Activated CD4-positive, CD25-positive, alpha-beta regulatory T cell treated with anti-CD3 and anti-CD28 coated beads, Interleukin-2, amount 50 U/mL, for 16 hours (primary cell): ENCODE measurements at places on chromosomes 7 and 10.
A peak's percentile ranks its signal among the peaks of the same experiment; 100 is the strongest.

DNA sequence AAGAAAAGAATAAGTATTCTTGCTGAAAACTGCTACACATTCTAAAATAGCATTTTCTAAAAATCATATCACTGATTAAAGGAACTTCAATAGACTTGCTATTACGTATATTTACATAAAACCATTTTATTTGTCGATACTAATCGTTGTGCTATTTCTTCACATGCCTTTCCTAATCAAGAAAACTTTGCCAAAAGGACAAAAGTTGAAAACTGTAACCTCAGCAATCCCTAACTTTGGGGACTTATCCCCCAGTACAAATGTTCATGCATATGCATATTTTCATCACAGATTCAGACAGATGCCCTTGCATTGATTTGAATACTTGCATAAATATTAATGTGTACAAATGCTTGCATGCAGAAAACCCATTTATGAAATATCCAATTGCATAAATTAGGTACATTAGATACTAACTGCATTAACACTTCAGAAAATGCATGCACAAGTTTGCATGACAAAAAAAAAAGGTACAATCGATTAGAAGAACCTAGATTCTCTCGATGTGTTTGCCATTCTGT is 35.6 kb upstream of the NEBL start:
- no peak for DNase-seq

DNA sequence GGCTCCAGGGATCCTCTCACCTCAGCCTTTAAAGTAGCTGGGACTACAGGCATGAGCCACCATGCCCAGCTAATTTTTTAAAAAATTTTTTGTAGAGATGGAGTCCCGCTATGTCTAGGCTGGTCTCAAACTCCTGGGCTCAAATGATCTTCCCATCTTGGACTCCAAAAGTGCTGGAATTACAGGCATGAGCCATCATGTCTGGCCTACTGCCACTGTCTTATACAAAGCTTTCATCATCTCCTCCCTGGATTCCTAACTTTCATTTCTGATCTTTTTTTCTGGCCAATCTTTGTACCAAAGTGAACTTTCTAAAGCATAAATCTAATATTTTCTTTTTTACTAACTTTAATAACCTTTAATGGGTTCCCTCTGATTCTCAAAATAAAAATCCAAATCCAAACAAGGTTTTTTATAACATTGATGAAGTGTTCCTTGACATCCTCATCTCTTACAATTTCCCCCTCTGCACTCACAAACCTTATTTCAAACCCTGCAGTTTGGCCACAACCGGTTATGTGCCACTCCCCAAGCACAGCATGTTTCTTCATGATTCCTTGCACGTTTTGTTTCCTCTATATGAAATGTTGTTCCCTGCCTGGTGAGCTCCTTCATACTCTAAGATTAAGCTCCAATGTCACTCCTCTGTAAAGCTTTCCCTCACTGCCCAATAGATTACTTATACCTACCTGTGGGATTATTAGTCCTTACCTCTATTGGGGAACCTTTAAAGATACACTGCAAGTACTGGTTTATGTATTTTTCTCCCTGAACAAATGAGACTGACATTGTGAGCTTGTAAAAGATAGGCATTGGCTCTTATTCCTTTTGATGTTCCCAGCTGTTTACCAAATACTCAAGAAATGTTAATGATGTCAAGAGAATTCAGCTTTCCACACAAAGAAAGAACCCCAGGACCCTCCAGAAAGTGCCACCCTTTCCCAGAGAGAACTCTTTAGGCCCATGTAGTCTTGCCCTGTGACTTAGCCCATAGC is 101.7 kb downstream of the HOXA1 start:
- DNase-seq, result no peak

GRCh38 chr10:96395931-96396877 is 37.4 kb upstream of the OPALIN start:
- peak; percentile 7 for DNase-seq

GRCh38 chr10:34862892-34863291 is 47.8 kb upstream of the PARD3 start:
- DNase-seq, result no peak

DNA sequence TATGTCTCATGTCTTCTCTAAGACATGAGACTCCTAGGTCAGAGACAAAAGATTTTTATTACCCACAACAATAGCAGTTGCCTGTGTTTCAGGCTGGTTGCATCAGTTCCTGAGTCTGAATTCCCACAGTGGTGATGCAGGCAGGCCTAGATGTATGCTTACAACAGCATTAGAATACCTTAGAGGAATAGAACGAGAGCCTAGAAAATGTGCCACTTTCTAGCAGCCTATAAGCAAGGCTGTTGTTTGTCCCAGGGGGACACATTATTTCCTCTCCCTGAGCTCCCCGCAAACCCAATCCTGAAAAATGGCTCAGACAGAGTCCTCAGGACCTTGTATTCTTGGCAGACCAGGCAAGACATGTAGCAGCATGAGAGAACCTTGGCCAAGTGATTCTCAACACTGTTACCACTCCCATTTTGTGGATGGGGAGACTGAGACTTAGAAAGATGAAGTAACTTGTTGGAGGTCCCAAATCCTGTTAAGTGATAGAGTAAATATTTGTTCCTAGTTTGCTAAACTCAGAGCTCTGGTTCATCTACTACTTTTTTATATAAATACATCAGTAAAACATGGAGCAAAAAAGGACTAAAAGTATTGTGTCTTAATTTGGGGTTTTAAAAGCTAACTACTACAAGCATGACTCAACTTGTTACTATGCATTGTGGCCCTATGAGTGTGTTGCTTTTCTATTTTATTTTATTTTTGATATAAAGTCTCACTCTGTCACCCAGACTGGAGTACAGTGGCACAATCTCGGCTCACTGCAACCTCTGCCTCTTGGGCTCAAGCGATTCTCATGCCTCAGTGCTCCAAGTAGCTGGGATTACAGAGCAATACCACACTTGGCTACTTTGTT is 14.2 kb downstream of the VTI1A start:
- no peak for DNase-seq

DNA sequence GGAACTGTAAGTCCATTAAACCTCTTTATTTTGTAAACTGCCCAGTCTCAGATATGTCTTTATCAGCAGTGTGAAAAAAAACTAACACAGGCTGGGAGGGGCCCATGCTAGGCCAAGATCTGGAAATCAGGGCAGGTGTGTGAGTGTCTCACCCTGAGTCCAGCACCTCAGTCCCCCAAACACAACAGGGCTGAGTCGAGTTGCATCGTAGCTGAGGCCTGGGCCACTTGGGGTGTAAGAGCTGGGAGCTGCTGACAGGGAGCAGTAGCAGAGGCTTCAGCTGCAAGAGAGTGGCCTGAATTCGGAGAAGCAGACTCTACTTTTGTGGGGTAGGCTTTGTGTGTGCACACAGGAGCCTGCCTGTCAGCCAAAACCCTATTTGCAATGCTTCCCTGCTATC is 553.1 kb downstream of the PTPRN2 start:
- no peak for DNase-seq

DNA sequence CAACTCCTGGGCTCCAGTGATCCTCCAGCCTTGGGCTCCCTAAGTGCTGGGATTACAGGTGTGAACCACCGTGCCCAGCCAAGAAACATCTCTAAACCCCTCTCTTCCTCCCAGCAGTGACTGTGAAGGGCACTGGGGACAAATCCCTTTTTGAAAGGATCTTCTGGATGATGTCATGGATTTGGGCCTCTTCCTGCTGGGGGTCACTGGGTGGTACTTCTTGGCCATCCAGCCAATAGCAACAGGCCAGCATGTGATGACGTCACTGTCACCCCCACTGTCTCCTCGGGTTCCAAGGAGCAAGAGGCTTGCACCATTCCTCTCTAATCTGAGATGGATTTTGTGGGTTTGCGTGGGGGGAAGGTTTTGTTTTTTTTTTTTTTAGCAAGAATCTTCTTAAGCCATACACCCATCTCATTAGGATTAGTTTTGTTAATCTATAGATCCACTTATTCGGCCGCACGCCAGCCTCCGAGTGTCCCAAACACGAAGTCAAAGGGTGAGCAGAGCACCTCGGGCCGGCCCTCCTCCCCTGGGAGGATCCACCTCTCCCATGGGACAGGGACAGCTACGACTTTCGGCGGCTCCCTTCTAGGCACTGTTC is 29.4 kb upstream of the TNRC18 start:
- DNase-seq, result no peak

- no peak for DNase-seq
Measured at GRCh38 chr7:97446361-97446760, 285.5 kb upstream of the TAC1 start.

- no peak for DNase-seq
Measured at GRCh38 chr7:43572516-43573049, 10.3 kb upstream of the STK17A start.

DNA sequence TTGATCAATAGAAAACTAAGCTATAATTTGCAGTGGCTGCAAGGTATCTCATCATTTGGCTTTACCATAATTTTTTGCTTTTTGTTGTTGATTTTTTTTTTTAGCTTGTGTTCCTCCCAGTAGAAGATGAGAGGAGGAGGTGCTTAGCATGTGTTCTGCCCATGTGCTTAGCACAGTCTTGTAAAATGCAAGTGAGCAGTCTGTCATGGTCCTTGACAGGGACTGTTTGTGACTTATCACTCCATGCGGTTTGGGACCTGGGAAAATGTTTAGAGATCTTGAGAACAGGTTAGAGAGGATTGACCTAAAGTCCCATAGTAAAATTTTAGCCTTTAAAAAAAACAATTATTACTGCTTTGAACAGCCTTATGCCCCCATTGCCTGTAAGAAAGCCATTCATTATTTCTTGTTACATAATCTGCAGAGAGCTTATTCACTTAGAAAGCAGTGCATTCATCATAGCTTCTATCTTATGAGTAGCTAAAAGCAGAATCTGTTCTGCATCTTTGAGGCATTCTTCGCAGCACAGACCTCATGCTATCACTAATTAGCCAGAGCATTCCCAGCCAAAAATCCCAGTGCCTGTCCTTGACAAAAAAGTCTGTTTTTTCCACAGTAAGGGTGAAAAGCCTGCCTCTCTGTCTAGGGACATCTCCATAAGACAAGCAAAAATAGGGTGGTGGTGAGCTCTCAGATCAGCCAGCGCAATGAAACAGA is 748.7 kb upstream of the GALNT17 start:
- DNase-seq, result no peak

GRCh38 chr7:73555411-73555982 is 2.0 kb downstream of the BCL7B start:
- DNase-seq, result no peak

DNA sequence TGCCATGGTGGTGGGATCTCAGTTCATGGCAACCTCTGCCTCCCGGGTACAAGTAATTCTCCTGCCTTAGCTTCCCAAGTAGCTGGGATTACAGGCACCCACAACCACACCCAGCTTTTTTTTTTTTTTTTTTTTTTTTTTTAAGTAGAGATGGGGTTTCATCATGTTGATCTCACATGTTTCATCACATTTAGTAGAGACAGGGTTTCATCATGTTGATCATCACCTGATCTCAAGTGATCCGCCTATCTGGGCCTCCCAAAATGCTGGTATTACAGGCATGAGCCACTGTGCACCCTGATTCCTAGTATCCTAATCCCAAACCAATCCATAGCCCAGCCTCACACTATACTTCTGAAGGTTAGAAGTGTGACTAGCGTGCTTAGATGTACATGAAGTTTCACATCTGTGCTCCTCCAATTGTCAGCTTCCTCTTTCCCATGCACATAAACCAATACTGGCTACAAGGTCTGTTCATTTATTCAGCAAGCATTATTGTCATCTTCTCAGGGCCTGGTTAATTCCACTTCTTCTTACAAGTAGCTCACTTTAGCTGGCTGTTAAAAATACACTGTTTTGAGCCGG is 6.8 kb upstream of the NAT16 start:
- no peak for DNase-seq
